Tibial artery (tissue), 4 donors: ENCODE measurements at places on chromosomes 3 and 15.
A peak's percentile ranks its signal among the peaks of the same experiment; 100 is the strongest.

DNA sequence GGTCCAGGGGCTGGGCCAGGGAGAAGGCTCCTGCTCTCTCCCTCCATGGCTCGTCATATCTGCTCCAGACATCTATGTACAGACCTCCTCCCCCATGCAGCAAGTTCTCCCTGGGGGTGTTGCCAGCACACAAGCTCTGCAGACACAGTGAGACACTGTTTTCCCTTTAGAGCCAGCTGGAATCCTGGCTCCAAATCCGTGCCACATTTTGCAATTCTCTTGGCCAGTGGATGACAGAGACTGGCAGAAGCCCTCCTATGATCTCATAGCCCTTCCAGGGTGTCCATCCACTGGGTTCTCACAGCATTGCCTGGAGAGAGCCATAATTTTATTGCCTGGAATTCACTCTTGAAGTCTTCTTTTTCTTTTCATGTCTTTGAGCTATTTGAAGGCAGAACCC, 203.9 kb downstream of the TLE3 start:
- H3K4me1 ChIP-seq = peaks cover 6% of the 10 kb centered on the region
- H3K4me3 ChIP-seq = no peak overlapping the region
- no peak overlapping the region for H3K27ac ChIP-seq
- no peaks in the 10 kb centered on the region for H3K36me3 ChIP-seq
- DNase-seq = peak; percentile 72

- no peaks in the 10 kb centered on the region for H3K36me3 ChIP-seq
- H3K4me1 ChIP-seq = peaks cover 26% of the 10 kb centered on the region
- DNase-seq = no peak
- no peak overlapping the region for H3K4me3 ChIP-seq
These were observed 18.8 kb downstream of the MYL3 start for GRCh38 chr3:46844397-46844796.

DNA sequence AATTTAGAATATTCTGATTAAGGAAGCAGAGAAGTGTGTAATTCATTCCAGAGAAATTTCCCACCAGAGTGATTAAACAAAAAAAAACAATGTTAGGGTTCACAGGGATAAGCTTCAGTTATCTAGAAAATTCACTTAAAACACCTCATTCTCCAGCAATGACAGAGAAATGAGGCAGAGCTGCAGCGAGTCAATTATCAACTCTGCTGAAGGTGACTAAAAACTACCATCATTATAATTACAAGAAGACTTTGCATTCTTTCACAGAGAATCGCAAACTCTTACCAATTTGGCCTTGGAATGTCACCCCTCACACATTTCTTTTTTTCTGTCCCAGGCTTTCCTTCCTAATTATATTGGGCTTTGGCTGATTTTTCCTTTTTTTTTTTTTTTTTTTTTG, 117.1 kb downstream of the RAB11A start:
- peaks cover 67% of the 10 kb centered on the region for H3K27me3 ChIP-seq
- H3K4me1 ChIP-seq = no peaks in the 10 kb centered on the region
- H3K27ac ChIP-seq = no peak overlapping the region
- no peak for DNase-seq
- no peaks in the 10 kb centered on the region for H3K36me3 ChIP-seq

DNA sequence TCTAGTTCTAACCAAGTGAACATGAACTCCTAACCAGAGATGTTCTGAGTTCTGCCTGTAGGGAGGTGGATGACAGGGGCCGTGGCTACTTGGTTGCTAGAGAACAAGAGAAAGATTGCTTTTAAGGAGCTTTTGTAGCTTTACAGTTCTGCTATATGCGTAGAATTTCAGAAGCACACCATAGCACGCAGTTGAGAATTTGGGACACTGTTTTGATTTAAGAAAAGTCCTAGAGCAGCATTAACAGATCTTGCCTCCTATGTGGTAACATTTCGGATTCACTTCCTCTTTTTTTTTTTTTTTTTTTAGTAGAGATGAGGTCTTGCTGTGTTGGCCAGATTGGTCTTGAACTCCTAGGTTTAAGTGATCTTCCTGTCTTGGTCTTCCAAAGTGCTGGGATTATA, 181.7 kb downstream of the TCF12 start:
- H3K27me3 ChIP-seq = no peaks in the 10 kb centered on the region
- H3K4me3 ChIP-seq = no peak overlapping the region
- DNase-seq = no peak
- H3K27ac ChIP-seq = no peak overlapping the region
- H3K36me3 ChIP-seq = no peaks in the 10 kb centered on the region

GRCh38 chr3:85862893-85863455, 904.2 kb downstream of the CADM2 start:
- no peak for DNase-seq
- H3K27me3 ChIP-seq = no peaks in the 10 kb centered on the region
- H3K36me3 ChIP-seq = no peaks in the 10 kb centered on the region

DNA sequence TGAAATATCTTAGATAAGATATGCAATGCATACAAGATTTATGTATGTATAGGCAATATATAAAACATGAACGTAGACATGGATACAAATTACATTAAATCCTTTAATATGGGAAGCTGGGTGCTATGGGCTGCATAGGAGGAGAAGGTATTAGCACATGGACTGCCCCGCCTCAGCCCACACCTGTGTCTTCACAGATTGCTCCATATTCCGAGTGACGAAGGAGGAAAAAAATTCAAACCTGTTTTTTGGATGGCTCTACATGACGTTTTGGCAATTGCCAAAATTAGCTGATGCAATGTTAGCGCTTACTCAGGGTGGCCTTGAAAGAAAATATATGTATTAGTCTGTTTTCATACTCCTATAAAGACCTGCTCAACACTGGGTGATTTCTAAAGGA, 223.4 kb upstream of the SLCO3A1 start:
- H3K27ac ChIP-seq = no peak overlapping the region
- no peak for DNase-seq
- no peaks in the 10 kb centered on the region for H3K4me1 ChIP-seq
- no peaks in the 10 kb centered on the region for H3K27me3 ChIP-seq
- H3K36me3 ChIP-seq = no peaks in the 10 kb centered on the region
- no peak overlapping the region for H3K4me3 ChIP-seq

- DNase-seq = no peak
- H3K27ac ChIP-seq = no peak overlapping the region
- no peaks in the 10 kb centered on the region for H3K36me3 ChIP-seq
- H3K4me3 ChIP-seq = no peak overlapping the region
- H3K27me3 ChIP-seq = no peaks in the 10 kb centered on the region
These were observed 158.1 kb downstream of the APBA2 start for GRCh38 chr15:29043736-29044502.

DNA sequence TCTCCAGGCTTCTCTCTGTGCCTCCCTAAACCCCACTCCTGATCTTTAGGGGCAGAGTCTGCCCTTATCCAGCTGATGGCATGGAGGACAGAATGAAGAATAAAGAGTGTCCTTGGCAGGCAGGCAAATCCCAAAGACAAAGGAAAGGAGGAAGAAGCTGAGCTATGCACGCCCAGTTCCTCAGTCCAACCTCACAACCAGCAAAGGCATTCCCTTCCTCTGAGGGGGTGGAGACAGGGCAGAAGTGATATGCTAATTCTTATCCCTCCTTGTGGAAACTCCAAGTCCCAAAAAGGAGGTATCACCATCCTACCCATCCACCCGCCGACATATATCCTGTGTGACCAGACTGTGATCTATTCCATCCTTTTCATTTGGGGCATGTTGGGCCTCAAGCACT, 10.5 kb upstream of the CCDC54 start:
- no peaks in the 10 kb centered on the region for H3K36me3 ChIP-seq
- no peak overlapping the region for H3K27ac ChIP-seq
- peaks cover 7% of the 10 kb centered on the region for H3K4me1 ChIP-seq
- no peak overlapping the region for H3K4me3 ChIP-seq
- H3K27me3 ChIP-seq = no peaks in the 10 kb centered on the region

DNA sequence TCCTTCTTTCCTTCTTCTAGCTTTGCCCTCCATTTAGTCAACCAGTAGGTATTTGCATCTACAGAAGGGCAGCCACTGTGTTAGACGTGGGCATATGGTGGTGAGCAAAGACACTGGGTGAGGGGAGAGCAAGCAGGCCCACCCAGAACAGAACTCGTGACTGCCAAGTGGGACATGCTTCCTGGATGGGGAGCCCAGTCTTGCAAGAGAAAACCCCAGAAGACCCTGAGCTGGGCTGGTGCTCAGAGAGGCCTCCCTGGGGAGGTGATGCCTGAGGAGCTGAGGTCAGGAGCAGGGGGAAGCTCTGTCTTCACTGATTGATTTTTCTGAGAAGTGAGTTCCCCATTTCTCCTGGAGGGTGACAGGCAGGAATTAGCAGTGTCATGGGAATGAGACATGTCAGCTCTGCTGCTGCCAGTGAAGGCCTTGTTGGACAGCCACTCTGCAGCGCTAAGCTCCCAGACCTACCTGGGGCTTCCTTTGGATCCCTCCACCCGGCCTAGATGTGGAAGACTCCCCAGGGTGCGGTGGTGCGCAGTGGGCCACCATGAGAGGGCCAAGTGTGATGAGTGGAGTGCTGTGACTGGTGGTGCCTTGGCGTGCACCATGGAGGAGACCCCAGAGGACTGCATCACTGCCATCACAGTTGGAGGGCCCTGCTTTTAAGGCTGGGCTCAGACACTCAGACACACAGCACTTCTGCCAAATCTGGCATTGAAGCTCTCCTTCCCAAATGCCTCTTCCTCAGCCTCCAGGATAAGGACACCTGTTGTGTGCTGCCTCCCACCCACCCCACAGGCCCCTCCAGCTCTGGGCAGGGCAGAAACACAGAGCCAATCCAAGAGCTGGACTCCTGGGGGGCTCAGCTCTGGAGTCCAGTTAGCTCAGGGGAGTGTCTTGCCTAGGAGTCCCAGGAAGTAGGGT, 40.0 kb upstream of the TOPBP1 start:
- H3K27ac ChIP-seq = no peak overlapping the region
- no peaks in the 10 kb centered on the region for H3K4me1 ChIP-seq
- no peaks in the 10 kb centered on the region for H3K36me3 ChIP-seq
- no peak overlapping the region for H3K4me3 ChIP-seq
- H3K27me3 ChIP-seq = no peaks in the 10 kb centered on the region
- no peak for DNase-seq

DNA sequence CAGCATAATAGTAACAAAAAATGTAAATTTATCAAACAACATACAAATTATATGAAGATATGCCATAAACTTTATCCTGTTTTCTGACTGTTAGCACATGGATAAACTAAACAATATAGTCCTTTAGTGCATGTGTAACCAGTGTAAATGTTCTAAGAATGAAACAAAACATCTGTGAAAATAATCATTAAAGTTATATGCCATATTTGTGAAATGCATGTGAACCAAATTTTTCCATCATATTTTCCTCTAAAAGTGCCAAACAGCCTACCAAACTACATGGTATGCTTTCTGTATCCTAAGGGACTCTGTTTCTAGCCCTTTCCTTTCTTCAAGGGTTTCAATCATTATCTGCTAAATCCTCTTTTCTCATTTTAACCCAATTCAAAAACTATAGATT, 23.9 kb upstream of the RSL24D1 start:
- H3K4me1 ChIP-seq = peaks cover 13% of the 10 kb centered on the region
- H3K36me3 ChIP-seq = peaks cover 30% of the 10 kb centered on the region
- no peaks in the 10 kb centered on the region for H3K27me3 ChIP-seq
- H3K4me3 ChIP-seq = no peak overlapping the region
- peak overlapping the region; percentile 52 for H3K27ac ChIP-seq

DNA sequence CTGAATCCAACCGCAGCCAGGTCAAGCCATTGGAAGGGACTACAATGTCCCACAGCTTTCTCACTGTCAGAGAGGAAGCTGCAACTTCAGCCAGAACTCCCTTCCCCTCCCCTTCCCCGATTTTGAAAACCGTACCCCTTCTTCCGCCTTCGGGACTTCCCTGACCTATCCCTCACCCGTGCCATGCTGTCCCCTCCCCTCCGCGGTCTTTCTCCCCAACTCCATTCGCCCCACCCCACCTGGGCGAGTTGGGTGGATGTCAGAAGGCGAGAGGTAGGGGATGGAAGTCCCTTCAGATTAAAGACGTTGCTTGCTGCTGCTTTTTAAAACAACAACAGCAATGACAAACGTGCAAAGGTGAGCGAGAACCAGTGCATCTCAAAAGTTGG, 723 bp downstream of the CPNE4 start:
- no peak for DNase-seq
- H3K27ac ChIP-seq = no peak overlapping the region
- H3K27me3 ChIP-seq = no peaks in the 10 kb centered on the region
- H3K36me3 ChIP-seq = no peaks in the 10 kb centered on the region
- no peaks in the 10 kb centered on the region for H3K4me1 ChIP-seq
- H3K4me3 ChIP-seq = peak overlapping the region; percentile 10

- H3K27me3 ChIP-seq = no peaks in the 10 kb centered on the region
- H3K36me3 ChIP-seq = no peaks in the 10 kb centered on the region
- H3K27ac ChIP-seq = no peak overlapping the region
- no peak for DNase-seq
- H3K4me3 ChIP-seq = no peak overlapping the region
These were observed 4.2 kb upstream of the WNT5A start for GRCh38 chr3:55491296-55491816.

DNA sequence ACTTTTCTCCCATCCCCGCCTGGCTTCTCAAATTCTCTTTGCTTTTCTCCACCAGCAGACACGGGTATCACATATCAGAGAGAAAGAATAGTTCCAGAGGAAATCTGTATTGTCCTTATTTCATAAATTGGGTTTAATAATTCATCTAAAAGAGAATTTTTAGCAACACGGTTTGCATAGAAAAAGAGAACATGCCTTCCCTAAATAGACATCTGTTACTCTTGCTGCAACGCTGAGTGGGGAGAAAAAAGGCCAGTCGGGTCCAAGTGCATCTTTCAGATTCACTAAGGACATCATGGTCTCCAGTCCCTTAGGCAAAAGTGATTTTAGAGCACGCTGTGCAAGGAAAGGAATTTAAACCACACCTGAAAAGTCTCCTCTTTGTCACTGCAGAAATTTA, 201.3 kb downstream of the ABHD5 start:
- no peak overlapping the region for H3K4me3 ChIP-seq
- DNase-seq = no peak
- no peak overlapping the region for H3K27ac ChIP-seq
- H3K36me3 ChIP-seq = no peaks in the 10 kb centered on the region
- no peaks in the 10 kb centered on the region for H3K27me3 ChIP-seq
- peaks cover 6% of the 10 kb centered on the region for H3K4me1 ChIP-seq

- H3K4me1 ChIP-seq = peaks cover 29% of the 10 kb centered on the region
- no peaks in the 10 kb centered on the region for H3K36me3 ChIP-seq
- no peak for DNase-seq
- H3K27ac ChIP-seq = no peak overlapping the region
These were observed 366.7 kb downstream of the SHQ1 start for GRCh38 chr3:72481542-72481941.

GRCh38 chr3:127789990-127790881, 32.1 kb downstream of the MGLL start:
- no peaks in the 10 kb centered on the region for H3K36me3 ChIP-seq
- DNase-seq = no peak

DNA sequence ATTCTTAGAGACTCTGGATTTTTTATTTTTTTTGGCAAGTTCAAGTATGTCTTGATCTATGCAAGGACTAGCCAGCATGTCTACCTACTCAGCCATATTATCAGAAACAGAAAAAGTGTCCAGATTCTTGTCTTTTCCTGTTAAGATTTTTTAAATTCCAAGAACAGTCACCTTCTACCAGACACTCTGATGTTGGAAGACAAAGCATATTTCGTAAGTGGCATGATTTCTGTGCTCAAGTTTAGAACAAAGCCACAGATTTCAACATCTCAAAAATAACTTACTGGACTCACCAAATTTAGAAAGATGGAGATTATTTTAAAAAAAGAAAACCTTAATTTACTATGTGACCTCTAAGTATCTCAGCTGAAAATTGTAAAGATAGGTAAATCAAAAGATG, 61.9 kb downstream of the GOLGA6L7 start:
- no peaks in the 10 kb centered on the region for H3K36me3 ChIP-seq
- peaks cover 7% of the 10 kb centered on the region for H3K27me3 ChIP-seq
- H3K4me3 ChIP-seq = no peak overlapping the region
- peaks cover 8% of the 10 kb centered on the region for H3K4me1 ChIP-seq
- DNase-seq = no peak
